Sigmoid colon (tissue), 7 donors: ENCODE measurements at places on chromosomes 6 and 20. TPM values are rescaled to one million over a fixed set of nuclear protein-coding genes. Genes with fewer than 3 reads are reported as not detected.

DNA sequence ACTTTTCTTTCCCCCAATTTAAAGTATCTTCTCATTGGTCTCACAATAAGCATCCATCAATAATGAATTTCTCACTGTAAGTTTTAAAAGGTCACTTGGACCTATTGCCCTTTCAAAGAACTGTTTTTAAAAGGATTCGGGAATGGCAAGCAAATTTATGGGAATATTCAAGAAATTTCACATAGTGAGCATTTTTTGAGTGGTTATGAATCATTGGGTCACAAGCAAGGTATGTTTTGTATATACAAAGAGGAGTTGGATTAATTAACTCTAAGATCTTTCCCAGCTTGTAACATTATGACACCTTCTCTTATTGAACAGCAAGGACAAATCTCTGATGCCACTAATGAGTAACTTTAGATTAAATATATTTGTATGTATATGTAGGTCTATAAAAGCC is 165.0 kb downstream of the MOXD1 start:
- no peaks in the 10 kb centered on the region for H3K36me3 ChIP-seq
- no peak overlapping the region for H3K4me3 ChIP-seq
- no peak overlapping the region for H3K27ac ChIP-seq
- no peaks in the 10 kb centered on the region for H3K27me3 ChIP-seq
- no peak for DNase-seq

Gene BEND3
- total RNA-seq: 0.82 TPM

Gene SMIM13
- total RNA-seq: 8.9 TPM

Gene MROH8
- 1.8 TPM for total RNA-seq

GRCh38 chr6:64680446-64680845 is 1026.6 kb downstream of the EYS start:
- H3K27me3 ChIP-seq: no peaks in the 10 kb centered on the region
- no peaks in the 10 kb centered on the region for H3K36me3 ChIP-seq
- H3K4me3 ChIP-seq: no peak overlapping the region
- no peak for DNase-seq
- no peak overlapping the region for H3K27ac ChIP-seq

Gene SLC22A16
- not detected for total RNA-seq

GRCh38 chr6:151389618-151390275 is 1.6 kb downstream of the ZBTB2 start:
- H3K4me3 ChIP-seq: peak overlapping the region; percentile 89
- peak; percentile 86 for DNase-seq
- no peaks in the 10 kb centered on the region for H3K27me3 ChIP-seq
- H3K27ac ChIP-seq: peak overlapping the region; percentile 100
- no peaks in the 10 kb centered on the region for H3K4me1 ChIP-seq

DNA sequence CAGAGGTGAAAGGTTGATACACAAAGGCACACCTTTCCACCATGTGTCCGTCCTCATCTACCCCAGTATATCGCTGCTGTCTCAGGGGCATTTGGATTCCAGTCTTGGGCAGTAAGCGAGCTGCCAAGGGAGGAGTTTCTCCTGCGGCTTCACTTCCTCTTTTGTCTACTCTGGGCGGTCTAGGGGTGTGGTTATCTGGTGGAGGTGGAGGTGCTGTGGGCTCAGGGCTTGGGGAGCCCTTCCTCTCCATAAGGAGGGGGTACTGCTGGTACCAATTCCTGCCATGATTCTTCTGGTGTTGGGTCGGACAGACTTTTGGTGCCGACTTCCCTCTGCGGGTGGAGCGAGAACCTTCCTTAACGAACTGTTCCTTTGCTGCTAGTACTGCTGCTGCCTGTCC is 31.9 kb upstream of the FABP7 start:
- no peak overlapping the region for H3K27ac ChIP-seq
